NCI-H1105 treated with DMSO at 0.1 percent for 48 hours (cell line): ENCODE measurements at places on chromosomes 13 and 19.
A peak's percentile ranks its signal among the peaks of the same experiment; 100 is the strongest.

- DNase-seq = no peak
These were observed 119.0 kb downstream of the MYCBP2 start for GRCh38 chr13:77207943-77208342.

DNA sequence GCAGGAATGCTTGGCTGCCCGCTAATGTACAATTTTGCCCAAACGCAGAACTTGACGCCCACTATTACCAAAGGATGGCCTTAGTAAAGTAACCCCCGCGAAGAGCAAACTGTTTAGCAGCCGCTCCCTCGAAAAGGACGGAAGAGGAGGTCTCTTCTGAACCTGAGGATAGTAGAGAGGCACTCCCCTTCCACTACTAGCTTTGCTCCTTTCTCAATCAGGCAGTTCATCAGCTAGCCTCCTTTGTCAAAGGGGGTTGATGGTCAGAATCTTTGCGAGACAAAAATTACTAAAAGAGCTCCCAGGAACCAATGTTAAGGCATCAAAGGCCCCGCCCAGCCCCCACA lies 534 bp downstream of the CAB39L start:
- peak; percentile 37 for DNase-seq

GRCh38 chr13:114070098-114070799 lies 62.2 kb downstream of the RASA3 start:
- no peak for DNase-seq

DNA sequence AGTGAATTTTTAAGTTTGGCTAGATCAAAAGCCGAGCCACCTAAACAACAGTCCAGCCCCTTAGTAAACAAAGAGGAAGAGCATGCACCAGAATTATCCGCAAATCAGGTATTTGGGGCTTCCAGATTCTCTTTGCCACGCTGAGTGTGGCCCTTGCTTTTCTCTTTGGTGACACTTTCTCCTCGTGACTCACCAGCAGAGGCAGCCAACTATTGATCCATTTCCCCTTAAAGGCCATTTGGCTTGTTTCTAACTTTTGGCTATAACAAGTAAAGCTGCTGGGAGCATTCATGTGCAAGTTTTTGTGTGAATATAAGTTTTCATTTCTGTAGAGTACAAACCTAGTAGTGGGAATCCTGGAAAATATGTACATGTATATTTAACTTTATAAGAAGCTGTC lies 17.6 kb upstream of the WDR88 start:
- no peak for DNase-seq

DNA sequence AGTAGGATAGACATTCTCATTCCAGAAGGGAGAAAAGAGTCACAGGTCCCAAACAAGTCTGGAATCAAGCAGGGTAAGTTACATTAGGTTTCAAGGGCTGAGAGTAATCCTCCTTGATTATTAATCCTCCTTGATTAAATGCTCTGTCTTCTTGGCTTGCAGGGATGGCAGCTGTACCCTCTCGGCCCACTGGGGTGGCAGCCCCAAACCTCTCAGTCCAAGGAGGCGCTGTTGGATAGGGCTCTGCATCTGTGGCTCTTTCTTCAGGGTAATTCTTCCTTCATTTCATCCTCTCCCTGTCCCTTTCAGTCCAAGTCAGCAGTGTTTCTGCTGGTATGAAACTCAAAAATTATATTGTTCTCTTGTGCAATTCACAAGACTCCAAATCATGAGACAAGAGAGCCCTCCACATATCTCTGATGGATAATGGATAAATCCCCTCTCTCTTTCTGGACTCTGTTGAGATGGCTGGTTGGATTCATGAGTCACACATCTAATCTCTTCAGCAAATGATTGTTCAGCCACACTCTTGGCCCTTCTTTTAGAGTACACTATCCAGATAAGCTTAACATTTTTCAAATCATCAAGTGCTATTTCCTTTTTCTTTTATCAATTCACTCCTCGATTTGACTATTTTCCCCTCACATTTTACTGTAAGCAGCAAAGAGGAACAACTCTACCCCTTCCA lies 323.7 kb upstream of the HTR2A start:
- DNase-seq = no peak

DNA sequence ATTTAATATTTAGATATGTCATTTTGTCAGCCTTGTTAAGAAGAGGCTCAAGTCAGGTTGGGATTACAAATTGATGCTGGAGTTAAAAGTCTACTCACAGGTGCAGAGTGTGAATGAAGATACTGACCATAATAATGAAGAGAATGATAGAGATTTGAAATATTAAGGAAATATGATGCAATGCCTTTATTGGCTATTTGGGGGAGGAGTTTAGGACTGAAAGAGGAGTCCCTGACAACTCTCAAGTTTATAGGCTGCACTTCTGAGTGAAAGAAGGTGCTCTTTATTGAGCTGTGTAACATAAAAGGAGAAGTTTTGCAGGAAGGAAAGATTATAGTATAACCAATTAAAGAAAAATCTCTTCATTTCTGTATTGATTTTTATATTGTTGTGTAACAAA lies 827.7 kb upstream of the PCDH9 start:
- no peak for DNase-seq

DNA sequence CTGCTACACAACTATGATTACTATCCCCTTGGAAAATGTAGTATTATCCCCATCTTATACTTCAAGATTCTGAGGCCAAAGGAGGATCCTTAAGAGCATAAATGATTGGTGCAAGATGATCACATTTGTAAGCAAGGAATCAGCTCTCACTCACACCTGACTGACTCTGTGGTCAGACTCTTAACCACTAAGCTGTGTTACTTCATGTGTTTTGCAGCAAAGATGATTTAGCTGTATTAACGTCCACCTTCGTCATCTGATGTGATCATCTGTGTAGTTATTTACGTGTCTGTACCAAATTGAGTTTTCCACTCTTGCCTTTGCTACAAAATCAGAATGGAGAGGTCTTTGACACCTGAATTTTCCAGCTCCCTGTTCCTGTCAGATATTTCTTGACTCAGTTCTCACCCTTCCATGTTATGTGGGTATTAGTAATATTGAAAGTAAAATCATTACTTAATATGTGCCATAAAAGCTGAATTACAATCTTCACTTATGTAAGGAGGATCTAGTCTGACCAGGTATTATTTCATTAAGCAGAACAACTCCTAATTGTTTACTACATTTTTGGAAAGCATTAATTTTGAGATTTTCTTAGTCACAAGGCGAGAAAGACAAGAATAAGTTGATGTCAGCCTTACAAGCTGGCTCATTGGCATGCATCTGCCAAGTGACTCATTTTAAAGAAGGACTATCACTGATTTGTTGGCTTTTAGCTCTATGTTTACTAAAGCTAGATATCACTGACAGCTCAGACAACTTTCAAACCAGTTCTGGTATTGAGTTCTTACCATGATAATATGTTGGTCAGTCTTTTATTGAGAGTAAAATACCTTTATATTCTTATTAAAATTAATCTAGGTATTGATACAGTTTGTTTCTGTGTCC lies 1279.8 kb upstream of the PCDH9 start:
- no peak for DNase-seq

DNA sequence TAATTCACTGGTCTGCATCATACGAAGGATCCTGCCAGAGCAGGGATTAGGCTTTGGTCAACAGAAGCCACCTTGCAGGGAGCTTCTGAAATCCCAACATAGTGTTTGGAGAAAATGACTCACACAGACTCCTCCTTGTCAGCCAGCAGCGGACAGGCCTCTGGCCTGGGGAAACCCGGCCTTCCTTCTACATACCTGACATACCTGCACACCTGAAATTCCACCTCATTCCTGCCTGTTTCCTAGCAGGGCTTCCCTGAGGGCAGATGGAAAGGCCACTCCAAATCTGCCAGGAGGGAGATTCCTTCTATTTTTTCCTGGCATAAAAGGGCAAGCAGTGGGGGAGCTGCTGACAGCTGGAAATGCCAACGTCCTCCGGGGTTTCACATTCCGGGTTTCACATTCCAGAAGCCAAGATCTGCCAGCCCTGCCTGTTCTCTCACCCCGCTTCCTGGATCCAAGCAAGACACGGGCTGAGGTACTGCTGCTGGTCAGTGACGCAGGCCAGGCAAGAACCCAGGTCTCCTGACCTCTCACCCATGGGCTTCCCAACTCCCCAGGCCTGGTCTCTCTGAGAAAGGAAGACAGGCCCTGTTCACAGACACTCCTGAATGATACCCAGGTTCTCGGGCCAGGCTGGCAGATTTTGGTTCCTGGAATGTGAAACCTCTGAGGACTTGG lies 18.2 kb upstream of the IGFL1 start:
- no peak for DNase-seq

- DNase-seq = no peak
These were observed 148.4 kb downstream of the KATNAL1 start for GRCh38 chr13:30158774-30159445.

- no peak for DNase-seq
These were observed 35.1 kb downstream of the IL17D start for GRCh38 chr13:20738616-20739015.

GRCh38 chr13:45807520-45808099 lies 43.9 kb downstream of the SIAH3 start:
- DNase-seq = peak; percentile 35

GRCh38 chr19:40689339-40690049 lies 957 bp downstream of the NUMBL start:
- DNase-seq = peak; percentile 6

GRCh38 chr19:3613818-3614661 lies 7.4 kb upstream of the TBXA2R start:
- no peak for DNase-seq

GRCh38 chr19:17915940-17916593 lies 16.7 kb upstream of the CCDC124 start:
- no peak for DNase-seq

DNA sequence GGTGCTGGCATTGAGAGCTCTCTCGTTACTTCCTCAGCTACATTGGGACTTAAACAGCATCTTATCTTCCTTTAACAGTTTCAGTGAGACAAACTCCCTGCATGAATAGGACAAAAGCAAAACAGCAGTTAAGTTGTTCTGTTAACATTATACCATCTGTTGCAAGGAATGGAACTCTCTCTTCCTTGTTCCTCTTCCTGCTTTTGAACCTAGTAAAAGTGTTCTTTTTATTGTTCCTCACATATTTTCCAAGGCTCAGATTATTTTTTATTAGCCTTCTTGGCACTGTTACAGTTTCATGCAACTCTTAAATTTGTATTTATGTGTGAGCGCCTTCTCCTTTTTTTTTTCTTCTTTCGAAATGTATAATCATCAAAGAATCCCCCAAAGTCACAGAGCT lies 202.6 kb upstream of the UFM1 start:
- DNase-seq = no peak

DNA sequence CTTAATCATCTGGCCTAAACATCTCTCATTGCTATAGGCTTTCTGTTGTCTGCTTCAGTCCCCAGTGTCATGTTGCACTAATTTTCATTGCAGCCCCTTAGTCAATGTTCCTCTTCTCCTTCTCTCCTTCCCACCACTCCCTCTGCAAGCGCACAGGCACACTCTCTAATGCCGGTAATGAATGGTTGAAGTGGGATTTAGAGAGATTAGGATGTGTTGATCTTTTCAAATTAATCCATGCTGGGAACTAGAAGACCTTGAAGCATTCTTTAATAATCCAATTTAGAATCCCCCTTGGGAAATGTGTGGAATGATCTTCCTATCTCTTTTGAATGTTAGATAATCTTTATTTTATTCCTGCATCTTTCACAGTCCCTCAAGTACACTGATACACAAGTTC lies 33.2 kb upstream of the NDFIP2 start:
- no peak for DNase-seq

- no peak for DNase-seq
These were observed 2.3 kb downstream of the TGFBR3L start for GRCh38 chr19:7916955-7917266.

- no peak for DNase-seq
These were observed 666.4 kb downstream of the OLFM4 start for GRCh38 chr13:53694814-53695532.

DNA sequence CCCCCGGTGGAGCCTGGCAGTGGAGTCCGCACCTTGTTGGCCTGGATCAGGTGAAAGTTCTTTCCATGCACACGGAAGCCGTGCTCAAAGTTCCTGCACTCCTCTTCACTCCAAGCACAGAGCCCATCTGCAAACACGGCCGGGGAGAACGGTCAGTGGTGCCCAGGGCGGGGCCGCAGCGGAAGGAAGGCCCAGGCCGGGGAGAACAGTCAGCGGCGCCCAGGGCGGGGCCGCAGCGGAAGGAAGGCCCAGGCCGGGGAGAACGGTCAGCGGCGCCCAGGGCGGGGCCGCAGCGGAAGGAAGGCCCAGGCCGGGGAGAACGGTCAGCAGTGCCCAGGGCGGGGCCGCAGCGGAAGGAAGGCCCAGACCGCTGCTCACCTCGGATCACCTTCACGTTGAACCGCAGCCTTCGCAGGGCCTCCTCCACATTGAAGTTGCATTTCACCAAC lies 20.6 kb upstream of the PLPP2 start:
- DNase-seq = no peak

DNA sequence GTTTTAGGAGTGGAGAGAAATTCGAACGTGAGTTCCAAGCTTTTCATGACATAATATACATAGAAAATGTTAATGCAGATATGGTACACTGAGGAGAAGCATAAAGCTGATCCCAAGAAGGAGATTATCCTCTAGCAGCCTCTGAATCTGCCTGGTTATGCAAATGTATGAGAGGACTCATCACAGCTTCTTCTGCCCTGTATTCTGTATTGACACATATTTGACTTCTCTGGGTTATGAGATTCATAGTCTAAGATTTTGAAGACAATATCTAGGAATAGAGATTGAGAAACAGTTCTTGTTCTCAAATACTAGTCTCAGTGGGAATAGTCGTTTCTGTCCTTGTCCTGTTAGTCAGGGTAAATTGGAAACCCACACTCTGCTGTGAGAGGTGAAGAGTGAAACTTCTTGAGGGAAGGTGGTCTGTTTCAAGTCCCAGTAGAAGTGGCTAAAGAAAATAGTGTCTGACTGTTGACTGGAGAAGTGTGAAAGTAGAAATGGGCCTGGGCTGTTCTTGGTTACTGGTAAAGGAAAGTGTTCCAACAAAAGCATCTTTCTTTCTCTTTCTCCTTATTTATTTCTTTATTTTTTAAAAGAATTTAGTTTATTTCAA lies 1356.6 kb downstream of the SLITRK5 start:
- no peak for DNase-seq

- DNase-seq = no peak
These were observed 1.9 kb downstream of the ZC3H4 start for GRCh38 chr19:47111682-47112165.

GRCh38 chr19:32661318-32661717 lies 13.7 kb downstream of the ANKRD27 start:
- DNase-seq = no peak
